ENCODE measurements at places on chromosomes 13 and 19. TPM values are rescaled to one million over a fixed set of nuclear protein-coding genes. Genes with fewer than 3 reads are reported as not detected.

GRCh38 chr13:109140479-109141349 lies 511.3 kb downstream of the MYO16 start:
- H3K4me3 ChIP-seq: no peak overlapping the region
- H3K27ac ChIP-seq: no peak overlapping the region
- H3K4me1 ChIP-seq: peaks cover 1% of the 10 kb centered on the region
- H3K36me3 ChIP-seq: no peaks in the 10 kb centered on the region

DNA sequence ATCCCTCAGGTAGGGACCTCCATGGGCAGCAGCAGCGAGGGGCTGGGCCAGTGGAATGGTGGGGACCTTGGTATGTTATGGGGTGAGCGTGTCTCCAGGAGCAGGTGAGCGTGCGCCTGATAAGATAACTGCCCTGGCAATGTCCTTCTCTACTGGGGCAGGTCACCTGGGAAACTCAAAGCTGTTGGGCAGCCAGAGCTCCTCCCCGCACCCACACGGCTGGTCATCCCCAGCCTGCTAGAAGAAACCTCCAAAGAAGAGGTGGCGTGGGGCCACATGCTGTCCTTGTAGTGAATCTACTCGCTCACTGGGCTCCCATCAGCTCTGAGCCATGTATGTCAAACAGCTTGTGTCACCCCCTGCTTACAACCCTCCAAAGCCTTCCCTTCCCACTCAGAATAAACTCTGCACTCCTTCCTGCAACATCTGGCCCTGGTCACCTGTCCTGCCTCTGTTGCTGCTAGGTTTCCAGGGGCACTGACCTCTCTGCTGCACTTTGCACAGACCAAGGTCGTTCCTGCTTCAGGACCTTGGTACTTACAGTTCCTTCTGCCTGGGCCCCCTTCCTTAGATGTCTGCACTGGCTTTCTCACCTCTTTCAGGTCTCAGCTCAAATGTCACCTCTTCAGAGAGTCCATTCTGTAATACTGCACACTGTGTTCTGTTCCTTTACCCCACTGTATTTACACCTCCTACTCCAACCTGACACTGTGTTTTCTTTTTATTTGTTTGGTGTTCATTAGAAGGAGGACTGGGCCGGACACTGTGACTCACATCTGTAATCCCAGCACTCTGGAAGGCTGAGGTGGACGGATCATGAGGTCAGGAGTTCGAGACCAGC lies 1.8 kb upstream of the ATP4A start:
- no peaks in the 10 kb centered on the region for H3K36me3 ChIP-seq
- no peaks in the 10 kb centered on the region for H3K4me1 ChIP-seq
- no peak overlapping the region for H3K4me3 ChIP-seq

GRCh38 chr19:57559008-57559403 lies 657 bp downstream of the ZNF550 start:
- H3K36me3 ChIP-seq: peaks cover 10% of the 10 kb centered on the region
- H3K27ac ChIP-seq: peak overlapping the region; percentile 53

DNA sequence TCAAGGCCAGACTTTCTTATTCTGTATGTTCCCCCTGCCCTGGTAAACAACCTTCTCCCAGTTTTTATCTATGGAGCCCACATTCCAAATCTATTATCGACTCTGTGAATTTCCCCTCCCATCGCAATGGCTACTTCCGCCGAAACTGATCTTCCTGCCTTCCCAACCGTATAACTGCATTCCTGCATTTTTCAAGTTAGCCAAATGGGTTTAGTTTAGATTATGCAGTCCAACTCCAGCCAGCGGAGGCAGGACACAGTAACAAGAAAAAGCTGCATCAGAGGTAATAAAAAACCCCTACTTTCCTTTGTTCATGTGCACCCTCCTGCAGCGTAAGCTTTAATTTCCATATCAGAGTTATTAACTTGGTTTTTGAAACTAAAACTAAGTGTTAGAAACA lies 112.2 kb upstream of the ZNF91 start:
- no peak overlapping the region for H3K27ac ChIP-seq
- H3K27me3 ChIP-seq: no peaks in the 10 kb centered on the region
- H3K4me1 ChIP-seq: no peaks in the 10 kb centered on the region
- no peak overlapping the region for H3K4me3 ChIP-seq
- H3K36me3 ChIP-seq: no peaks in the 10 kb centered on the region

Gene CABP5
- polyA plus RNA-seq: not detected

Data from keratinocyte (primary cell).